ENCODE measurements at places on chromosomes 6 and 20. TPM values are rescaled to one million over a fixed set of nuclear protein-coding genes. Genes with fewer than 3 reads are reported as not detected.

GRM1 gene
- total RNA-seq: not detected

GLP1R gene
- not detected for total RNA-seq

PTCHD4 gene
- total RNA-seq: 5.9 TPM

HACE1 gene
- total RNA-seq: 22.3 TPM

NELFCD gene
- total RNA-seq: 51.3 TPM

RHAG gene
- not detected for total RNA-seq

ZNF165 gene
- total RNA-seq: 0.30 TPM

HCRTR2 gene
- not detected for total RNA-seq

LPA gene
- not detected for total RNA-seq

TBC1D32 gene
- total RNA-seq: 21.4 TPM

PSORS1C2 gene
- not detected for total RNA-seq

SPEF1 gene
- not detected for total RNA-seq

CLVS2 gene
- under 0.01 TPM for total RNA-seq

QRSL1 gene
- 10.4 TPM for total RNA-seq

TNFRSF6B gene
- total RNA-seq: 95.5 TPM

TUBB2B gene
- 18.3 TPM for total RNA-seq

ROMO1 gene
- total RNA-seq: 200 TPM

ELOVL2 gene
- total RNA-seq: 0.89 TPM

DEF6 gene
- 1.2 TPM for total RNA-seq

SLC32A1 gene
- total RNA-seq: not detected

SLC22A16 gene
- not detected for total RNA-seq

SLC22A3 gene
- total RNA-seq: 142 TPM

CRISP2 gene
- total RNA-seq: not detected

OLIG3 gene
- not detected for total RNA-seq

PPP1R3G gene
- total RNA-seq: 1.5 TPM

SYTL3 gene
- 1.7 TPM for total RNA-seq

TAB2 gene
- 43.0 TPM for total RNA-seq

TRIM10 gene
- not detected for total RNA-seq

PTGIS gene
- total RNA-seq: 5.6 TPM
